ENCODE measurements at places on chromosomes 12 and 14. TPM values are rescaled to one million over a fixed set of nuclear protein-coding genes. Genes with fewer than 3 reads are reported as not detected.

GRCh38 chr14:90534838-90535555 is 138.2 kb downstream of the CALM1 start:
- H3K27me3 ChIP-seq: no peaks in the 10 kb centered on the region
- H3K27ac ChIP-seq: no peak overlapping the region
- no peak for DNase-seq
- peaks cover 4% of the 10 kb centered on the region for H3K4me1 ChIP-seq
- no peak overlapping the region for H3K4me3 ChIP-seq
- H3K36me3 ChIP-seq: no peaks in the 10 kb centered on the region

DNA sequence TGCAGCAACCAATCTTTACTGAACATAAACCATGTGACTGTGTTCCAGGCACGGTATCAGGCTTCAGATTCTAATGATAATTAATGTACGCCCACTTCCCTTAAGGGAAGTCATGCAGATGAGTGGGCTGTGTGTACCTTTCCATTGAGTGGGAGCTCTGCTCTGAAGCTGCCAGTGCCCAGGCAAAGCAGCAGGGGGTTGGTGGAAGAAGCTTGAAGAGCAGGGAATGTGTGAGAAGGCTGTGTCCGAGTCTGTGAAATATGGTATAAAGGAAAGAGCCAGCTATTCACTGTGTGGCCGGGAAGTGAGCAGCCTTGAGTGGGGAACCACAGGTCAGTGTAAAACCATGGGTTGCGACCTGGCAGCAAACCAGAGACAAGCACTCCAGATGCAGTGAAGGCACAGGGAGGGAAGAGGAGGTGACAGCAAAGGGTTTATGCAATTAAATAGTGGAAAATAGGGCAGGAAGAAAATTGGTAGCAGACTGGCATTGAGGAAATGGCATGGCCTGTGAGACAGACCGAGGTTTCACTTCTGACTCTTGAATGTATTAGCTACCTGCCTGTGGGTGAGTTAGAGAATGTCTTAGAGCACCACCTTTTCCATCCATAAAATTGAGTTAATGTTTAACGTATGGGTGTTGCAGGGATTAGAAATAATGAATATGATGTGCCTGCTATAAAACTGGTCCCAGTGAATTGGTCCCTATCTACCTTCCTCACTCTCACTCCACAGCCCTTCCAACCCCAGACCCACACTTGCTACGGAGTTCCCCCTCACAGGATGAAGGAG is 116.4 kb downstream of the NTF3 start:
- no peaks in the 10 kb centered on the region for H3K4me1 ChIP-seq
- no peak for DNase-seq
- peaks cover 21% of the 10 kb centered on the region for H3K27me3 ChIP-seq
- no peak overlapping the region for H3K4me3 ChIP-seq

- no peaks in the 10 kb centered on the region for H3K36me3 ChIP-seq
- DNase-seq: no peak
- H3K27ac ChIP-seq: no peak overlapping the region
- no peak overlapping the region for H3K4me3 ChIP-seq
- H3K4me1 ChIP-seq: peaks cover 12% of the 10 kb centered on the region
Observed at GRCh38 chr12:121033625-121034349, 5.3 kb downstream of the OASL start.

- no peak for DNase-seq
- H3K36me3 ChIP-seq: no peaks in the 10 kb centered on the region
- no peak overlapping the region for H3K27ac ChIP-seq
- H3K4me1 ChIP-seq: no peaks in the 10 kb centered on the region
- no peak overlapping the region for H3K4me3 ChIP-seq
Observed at GRCh38 chr14:32377046-32377646, 48.0 kb downstream of the AKAP6 start.

Gene YBX3
- 50.3 TPM for total RNA-seq

Gene ESR2
- total RNA-seq: 17.0 TPM

Gene TPH2
- total RNA-seq: not detected

Gene SERPINA6
- total RNA-seq: not detected

DNA sequence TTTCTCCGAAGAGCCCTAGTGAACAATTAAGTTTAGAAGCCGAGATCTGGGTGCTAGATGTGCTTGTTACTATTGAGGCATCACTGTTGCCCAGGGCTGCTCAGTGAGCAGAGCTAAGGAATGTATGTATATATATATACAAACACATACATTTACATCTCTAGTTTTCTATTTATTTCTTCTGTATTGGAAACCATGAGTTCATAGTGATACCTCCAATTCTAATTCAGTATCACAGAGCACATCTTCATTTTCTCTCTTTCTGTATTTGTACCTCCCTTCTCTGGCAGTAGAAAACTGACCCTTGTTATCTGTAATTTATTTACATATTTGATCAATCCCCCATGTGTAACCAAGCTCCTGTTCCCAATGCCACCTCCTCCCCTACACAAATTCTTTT is 40.7 kb upstream of the FUT8 start:
- no peak overlapping the region for H3K4me3 ChIP-seq
- H3K27ac ChIP-seq: no peak overlapping the region
- H3K36me3 ChIP-seq: no peaks in the 10 kb centered on the region
- no peak for DNase-seq
- peaks cover 31% of the 10 kb centered on the region for H3K4me1 ChIP-seq

DNA sequence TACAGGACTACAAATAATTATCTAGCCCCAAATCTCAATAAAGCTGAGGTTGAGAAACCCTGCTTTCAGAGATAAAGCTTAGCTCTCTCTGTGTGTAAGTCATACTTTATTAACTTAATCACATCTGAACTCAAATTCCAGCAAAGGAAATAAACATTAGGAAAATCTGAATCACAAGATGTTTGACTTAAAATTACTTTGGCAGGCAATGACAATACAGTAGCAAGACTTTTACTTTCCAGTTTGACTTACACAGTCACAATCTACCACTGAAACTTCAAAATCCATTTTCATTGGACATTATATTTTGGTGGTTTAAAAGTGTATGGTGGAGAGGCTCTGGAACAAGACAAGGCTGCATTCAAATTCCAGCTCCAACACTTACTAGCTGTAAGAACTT is 11.4 kb downstream of the TMEM116 start:
- no peak overlapping the region for H3K27ac ChIP-seq
- peaks cover 9% of the 10 kb centered on the region for H3K27me3 ChIP-seq
- peaks cover 38% of the 10 kb centered on the region for H3K4me1 ChIP-seq
- H3K36me3 ChIP-seq: peaks cover 3% of the 10 kb centered on the region
- no peak overlapping the region for H3K4me3 ChIP-seq

DNA sequence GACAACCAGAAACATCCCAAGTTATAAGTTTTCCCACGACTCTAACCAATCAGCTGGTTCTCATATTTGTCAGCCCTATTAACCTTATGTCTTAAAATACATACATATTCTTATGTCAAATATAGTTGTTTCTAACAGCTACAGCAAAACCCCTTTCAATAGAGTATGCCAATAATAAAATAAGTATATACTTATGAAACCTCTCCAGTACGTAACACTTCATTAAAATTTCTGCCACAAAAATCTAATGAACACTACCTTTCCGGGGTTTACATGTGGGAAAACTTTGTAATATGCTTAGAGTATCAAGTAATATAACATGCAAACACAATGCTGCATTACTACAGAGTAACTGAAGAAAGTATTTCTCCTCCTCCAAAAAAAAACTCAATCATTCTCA is 1.8 kb downstream of the LRP6 start:
- no peak for DNase-seq
- H3K27me3 ChIP-seq: peaks cover 37% of the 10 kb centered on the region
- H3K27ac ChIP-seq: no peak overlapping the region
- peaks cover 2% of the 10 kb centered on the region for H3K36me3 ChIP-seq
- peak overlapping the region; percentile 85 for H3K4me3 ChIP-seq

DNA sequence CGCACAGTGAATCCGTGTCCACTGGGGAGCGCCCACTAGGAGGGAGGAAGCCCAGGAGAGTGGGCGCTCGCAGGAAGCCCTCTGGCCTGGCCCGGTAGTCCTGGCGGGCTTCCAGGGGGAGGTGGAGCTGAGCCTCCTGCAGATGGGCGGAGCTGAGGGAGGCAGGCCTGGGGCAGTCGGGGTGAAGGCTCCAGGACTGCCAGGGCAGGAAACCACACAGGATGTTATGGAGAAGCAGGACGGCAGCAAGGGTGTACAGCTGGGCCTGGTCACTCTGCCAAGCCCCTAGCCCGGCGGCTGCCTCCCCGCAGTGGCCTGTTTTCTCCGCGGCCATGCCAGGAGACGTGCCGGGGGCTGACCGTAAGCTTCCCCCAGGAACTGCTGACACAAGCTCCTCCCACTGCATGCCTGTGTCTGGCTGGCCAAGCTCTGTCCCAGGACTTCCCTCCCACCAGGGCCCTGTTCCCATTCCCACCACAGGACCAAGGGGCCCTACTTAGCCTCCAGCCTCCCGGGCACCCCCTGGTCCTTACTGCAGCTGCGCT is 143.4 kb upstream of the C14orf180 start:
- no peaks in the 10 kb centered on the region for H3K36me3 ChIP-seq
- DNase-seq: no peak
- peaks cover 2% of the 10 kb centered on the region for H3K27me3 ChIP-seq
- H3K4me3 ChIP-seq: no peak overlapping the region
- no peaks in the 10 kb centered on the region for H3K4me1 ChIP-seq

DNA sequence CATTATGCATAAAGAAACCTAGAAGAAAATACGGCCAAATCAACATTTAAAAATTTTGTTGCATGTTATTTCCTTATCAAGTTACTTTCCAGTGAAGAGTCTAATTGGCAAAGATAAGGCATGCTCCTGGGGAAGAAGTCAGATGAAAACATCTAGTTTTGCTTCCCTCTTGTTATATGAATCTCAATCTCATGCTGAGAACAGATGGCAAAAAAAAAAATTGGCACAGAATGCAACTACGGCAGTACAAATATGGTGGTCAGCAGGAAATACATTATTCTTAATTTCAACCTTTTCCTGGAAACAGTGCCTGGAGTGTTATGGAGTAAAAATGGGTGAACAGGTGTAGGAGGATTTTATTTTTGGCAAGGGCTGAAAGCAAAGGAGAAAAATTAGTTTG is 32.8 kb downstream of the HECTD4 start:
- H3K36me3 ChIP-seq: peaks cover under 1% of the 10 kb centered on the region
- peak overlapping the region; percentile 27 for H3K27ac ChIP-seq
- peak overlapping the region; percentile 8 for H3K4me3 ChIP-seq
- peaks cover 84% of the 10 kb centered on the region for H3K4me1 ChIP-seq
- no peaks in the 10 kb centered on the region for H3K27me3 ChIP-seq

DNA sequence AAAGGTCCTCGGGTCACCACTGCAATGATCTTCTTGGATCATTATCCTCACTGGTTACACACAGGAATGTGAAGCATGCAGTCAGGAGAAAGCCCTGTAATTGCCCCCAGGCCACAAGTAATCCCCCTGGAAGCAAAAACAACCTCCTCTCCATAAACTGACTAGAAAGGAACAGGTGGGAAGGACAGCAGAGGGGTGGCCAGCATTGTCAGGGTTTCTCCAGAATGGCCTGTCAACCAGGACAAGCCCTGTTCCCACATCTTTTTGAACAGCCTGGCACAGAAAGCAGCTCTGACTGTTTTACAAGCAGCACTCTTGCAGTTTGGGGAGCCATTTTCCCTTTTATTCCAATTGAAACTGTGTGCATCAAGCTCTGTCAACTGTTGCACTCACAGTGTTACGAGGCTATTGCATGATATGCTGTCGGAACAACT is 36.1 kb downstream of the TMCC3 start:
- H3K4me3 ChIP-seq: no peak overlapping the region
- no peaks in the 10 kb centered on the region for H3K36me3 ChIP-seq
- no peaks in the 10 kb centered on the region for H3K27me3 ChIP-seq
- H3K27ac ChIP-seq: no peak overlapping the region

Gene B3GNT4
- total RNA-seq: not detected

DNA sequence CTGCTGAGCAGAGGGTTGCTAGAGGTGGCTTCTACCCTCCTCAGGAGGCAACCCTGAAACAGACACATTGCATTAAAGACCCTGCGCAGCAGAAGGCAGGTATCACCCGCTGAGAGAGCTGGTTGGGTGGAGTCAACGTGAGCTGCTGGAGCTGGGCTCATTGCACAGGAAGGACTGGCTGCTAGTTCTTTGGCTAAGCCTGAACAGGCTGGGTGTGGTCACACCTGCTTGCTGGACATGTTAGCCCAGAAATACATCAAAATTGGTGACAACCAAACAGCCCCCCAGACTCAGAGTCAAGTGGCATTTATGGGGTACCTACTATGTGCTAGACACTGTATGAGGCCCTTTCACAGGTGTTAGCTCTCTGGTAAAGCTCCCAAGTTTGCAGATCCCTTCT is 33.8 kb upstream of the IRF2BPL start:
- peaks cover 25% of the 10 kb centered on the region for H3K4me1 ChIP-seq
- H3K4me3 ChIP-seq: no peak overlapping the region
- H3K36me3 ChIP-seq: no peaks in the 10 kb centered on the region
- no peaks in the 10 kb centered on the region for H3K27me3 ChIP-seq

Gene SNW1
- 89.3 TPM for total RNA-seq

- no peaks in the 10 kb centered on the region for H3K27me3 ChIP-seq
- H3K4me1 ChIP-seq: no peaks in the 10 kb centered on the region
- H3K36me3 ChIP-seq: no peaks in the 10 kb centered on the region
- DNase-seq: no peak
- no peak overlapping the region for H3K4me3 ChIP-seq
- H3K27ac ChIP-seq: no peak overlapping the region
Observed at GRCh38 chr14:81113176-81113575, 107.6 kb downstream of the GTF2A1 start.

GRCh38 chr12:85072826-85073225 is 36.7 kb downstream of the LRRIQ1 start:
- no peaks in the 10 kb centered on the region for H3K4me1 ChIP-seq
- no peak for DNase-seq
- no peak overlapping the region for H3K27ac ChIP-seq
- H3K4me3 ChIP-seq: no peak overlapping the region
- H3K27me3 ChIP-seq: peaks cover 2% of the 10 kb centered on the region
- no peaks in the 10 kb centered on the region for H3K36me3 ChIP-seq

Gene CIDEB
- total RNA-seq: 9.4 TPM

Gene BBOF1
- total RNA-seq: 1.6 TPM

Gene CYP46A1
- total RNA-seq: not detected

Gene RNU6-8
- total RNA-seq: not detected

Gene GLT8D2
- not detected for total RNA-seq

- peaks cover 39% of the 10 kb centered on the region for H3K27me3 ChIP-seq
- peaks cover 5% of the 10 kb centered on the region for H3K4me1 ChIP-seq
- DNase-seq: no peak
- H3K4me3 ChIP-seq: no peak overlapping the region
Observed at GRCh38 chr12:21773263-21773741, 1.2 kb downstream of the KCNJ8 start.

DNA sequence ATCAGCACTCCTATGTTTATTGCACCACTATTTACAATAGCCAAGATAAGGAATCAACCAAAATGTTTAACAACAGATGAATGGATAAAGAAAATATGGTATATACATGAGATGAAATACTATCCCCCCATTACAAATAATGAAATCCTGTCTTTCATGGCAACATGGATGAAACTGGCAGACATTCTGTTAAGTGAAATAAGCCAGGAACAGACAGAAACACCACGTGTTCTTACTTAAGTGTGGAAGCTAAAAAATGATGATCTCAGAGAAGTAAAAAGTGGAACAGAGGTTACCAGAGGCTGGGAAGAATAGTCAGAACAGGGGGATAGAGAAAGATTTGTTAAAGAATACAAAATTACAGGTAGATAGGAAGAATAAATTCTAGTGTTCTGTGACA is 113.7 kb upstream of the MDM1 start:
- H3K27ac ChIP-seq: peak overlapping the region; percentile 6
- H3K36me3 ChIP-seq: peaks cover 5% of the 10 kb centered on the region
- no peaks in the 10 kb centered on the region for H3K27me3 ChIP-seq
- DNase-seq: no peak

All from activated B cell treated with CpG ODN at 0.5 μM for 24 hours (primary cell).